ENCODE measurements at places on chromosomes 11 and 22. TPM values are rescaled to one million over a fixed set of nuclear protein-coding genes. Genes with fewer than 3 reads are reported as not detected.

GRCh38 chr11:94424011-94424410 is 22.8 kb upstream of the GPR83 start:
- DNase-seq: no peak

DNA sequence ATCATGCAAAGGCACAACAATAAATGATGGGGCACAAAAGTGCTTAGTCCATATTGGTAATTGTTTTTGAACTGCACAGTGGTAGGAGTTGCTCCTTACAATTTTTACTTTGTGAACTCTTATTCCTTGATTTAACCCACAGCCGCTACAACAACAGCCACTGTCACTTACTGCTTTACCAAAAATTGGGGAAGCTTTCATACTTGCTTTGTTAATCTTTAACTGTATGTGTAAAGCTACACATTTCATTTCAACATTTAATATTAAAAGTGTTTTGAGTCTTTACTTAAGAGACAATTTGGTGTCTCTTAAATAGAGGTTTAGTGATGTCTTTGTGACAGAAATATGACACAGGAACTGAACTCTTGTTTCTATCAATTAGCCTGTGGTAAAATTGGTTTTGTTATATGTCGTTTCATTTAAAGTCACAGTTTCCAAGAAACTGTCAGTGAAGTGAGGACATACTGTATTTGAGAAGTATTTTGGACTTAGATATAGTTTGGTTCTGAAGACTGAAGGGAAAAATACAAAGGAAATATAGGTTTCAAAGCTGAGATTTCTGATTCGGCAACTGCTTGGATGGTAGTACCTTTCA is 6.5 kb upstream of the IL18BP start:
- no peak for DNase-seq

GRCh38 chr11:44877571-44878497 is 72.8 kb downstream of the TP53I11 start:
- DNase-seq: no peak

- no peak for DNase-seq
Measured at GRCh38 chr11:40924915-40925314, 534.5 kb downstream of the LRRC4C start.

Gene FIBIN
- not detected for total RNA-seq

GRCh38 chr22:30183861-30184278 is 62.7 kb downstream of the LIF start:
- peak; percentile 42 for DNase-seq

Data from activated CD4-positive, alpha-beta memory T cell treated with anti-CD3 and anti-CD28 coated beads, Interleukin-2, amount 10 ng/mL, durations not matched to agents 7 days and 5 days (primary cell).